ENCODE measurements at places on chromosomes 1 and 21. TPM values are rescaled to one million over a fixed set of nuclear protein-coding genes. Genes with fewer than 3 reads are reported as not detected.

DNA sequence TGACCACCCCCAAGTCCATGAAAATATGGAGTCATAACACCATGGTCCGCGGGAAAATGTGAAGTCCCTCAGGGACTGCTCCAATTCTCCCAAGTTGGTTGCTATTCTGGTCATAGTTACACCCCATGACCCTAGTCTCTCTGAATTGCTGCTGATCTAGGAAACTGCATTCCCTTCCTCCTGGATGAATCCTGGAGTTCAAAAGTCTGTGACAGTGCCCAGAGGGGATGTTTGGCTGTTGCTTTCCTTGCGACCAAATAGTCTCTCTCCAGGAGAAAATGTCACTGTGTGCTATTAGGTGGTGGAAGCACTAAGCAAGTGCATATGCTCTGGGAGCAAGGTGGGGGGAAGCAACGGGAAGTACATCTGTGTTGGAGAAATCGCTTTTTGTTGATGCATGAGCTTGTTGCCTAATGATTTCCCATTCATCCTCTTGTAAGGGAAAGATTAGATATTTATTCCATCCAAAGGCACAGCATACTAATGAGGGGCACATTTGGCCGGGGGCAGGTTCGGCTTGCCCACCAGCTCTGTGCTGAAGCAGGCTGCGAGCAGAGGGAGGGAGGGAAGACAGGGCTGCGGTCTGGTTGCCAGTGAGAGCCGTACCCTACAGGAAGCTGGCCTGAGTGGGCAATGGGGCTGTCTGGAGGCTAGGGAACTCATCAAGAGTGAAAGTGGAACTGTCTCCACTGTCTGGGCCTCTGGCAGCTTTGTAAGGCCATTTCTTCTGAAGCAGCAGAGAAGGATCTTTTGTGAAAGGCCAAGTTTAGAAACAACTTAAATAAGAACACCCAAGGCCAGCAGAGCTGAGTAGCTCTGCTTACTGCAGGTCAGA is 27.2 kb downstream of the SYT6 start:
- DNase-seq = no peak

DNA sequence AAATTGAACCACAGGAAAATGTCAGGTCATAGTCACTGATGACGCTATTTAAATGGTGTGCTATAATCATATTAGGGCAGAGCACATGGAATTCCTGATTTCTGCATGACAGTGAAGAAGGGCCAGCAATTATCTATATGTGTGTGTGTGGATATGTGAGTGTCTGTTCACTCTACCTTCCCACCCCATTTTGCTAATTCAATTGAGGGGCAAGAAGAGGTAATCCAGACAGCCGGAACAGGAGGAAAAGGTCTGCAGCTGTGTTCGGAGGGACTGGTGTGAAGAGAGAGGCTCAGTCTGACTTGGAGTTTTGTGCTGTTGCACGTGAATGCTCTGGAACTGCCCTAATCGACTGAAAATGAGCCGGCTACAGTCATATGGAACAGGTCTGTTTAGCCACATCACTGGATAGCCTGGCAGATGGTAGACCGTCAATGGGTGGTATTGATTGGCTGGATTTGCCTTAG is 5.1 kb upstream of the ELAVL4 start:
- no peak for DNase-seq

DNA sequence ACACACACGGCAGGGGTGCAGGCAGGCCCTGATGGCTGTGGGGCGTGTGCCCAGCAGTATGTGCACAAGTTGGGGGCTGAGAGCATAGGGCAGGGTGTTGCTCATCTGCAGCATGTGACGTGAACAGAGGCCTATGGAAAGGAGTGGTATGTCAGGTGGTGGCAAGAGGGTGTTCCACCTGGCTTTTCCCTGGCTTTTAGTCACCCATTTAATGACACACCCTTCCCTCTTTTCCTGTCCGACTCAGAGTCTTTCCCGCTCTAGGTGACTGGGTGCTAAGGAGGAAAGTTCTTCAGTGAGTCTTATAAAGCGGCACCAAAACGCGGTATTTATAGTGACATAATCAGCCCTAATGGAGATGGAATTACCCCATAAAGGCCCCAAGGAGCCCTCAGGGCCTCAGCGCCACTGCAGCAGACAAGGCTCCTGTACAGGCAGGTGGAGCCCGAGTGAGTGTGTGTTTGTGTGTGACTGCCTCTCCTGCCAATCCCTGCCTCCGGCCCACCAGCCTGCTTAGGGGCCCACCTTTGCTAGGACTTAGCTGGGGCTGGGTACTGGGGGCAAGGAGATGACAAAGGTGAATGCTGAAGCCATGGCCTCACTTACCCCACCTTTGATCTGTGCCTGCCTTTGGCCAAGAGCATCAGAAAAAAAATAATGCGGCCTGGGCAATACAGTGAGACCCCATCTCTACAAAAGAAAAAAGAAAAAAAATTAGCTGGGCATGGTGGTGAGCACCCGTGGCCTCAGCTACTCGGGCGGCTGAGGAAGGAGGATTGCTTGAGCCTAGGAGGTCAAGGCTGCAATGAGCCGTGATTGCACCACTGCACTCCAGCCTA is 3.3 kb upstream of the EPHA2 start:
- DNase-seq = peak; percentile 42

DNA sequence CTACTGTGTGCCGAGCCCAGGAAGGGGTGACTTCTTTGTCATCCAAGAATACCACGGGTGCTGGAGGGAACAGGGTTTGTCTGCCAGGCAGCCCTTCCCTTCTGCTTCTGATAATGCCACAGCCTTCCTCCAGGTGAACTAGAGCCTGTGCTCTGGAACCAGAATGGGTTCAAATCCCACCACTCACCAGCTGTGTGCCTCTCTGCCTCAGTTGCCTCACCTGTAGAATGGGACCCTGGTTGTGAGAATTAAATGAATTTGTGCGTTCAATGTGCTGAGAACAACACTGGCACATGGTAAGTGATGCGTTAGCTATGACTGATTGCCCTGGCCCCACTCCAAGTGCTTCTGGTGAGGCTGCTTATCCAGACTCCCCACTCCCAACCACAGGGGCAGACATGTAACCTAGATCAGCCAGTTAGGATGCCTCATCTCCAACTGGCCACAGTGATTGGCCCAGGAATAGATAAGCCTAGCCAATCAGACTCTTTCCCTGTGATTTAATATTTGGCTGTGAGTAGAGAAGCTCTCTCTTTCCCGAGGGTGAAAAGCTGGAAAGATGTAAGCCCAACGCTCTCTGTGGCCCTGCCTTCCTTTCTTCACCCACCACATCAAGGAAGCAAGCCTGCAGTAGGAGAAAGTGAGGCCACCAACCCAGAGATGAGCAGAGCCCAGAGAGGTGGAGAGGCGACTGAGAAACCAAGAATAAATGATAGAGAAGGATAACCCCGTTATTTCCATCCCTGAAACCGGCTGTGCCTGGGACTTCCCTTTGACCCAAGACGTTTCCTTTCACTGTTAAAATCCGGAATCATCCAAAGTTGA is 20.8 kb upstream of the LAPTM5 start:
- peak; percentile 61 for DNase-seq

DNA sequence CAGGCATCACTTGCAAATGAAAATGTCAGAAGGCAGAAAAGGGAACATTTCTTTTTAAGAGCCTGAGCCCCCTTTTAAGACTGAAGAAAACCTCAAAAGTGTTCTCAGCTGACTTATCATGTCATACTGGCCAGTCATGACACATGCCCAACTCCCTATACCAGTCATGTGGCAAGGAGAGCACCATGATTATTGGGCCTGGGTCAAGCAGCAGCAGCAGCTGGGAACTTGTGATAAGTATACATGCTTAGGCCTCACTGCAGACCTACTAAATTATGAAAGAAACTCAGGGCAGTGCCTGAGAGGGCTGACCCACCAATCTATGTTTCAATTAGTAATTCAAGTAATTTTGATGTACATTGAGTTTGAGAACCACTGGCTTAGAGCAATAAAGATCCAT is 8.6 kb downstream of the RO60 start:
- DNase-seq = no peak

- DNase-seq = no peak
These were observed 1.1 kb downstream of the DENND2D start for GRCh38 chr1:111199329-111199728.

- no peak for DNase-seq
These were observed 54.6 kb downstream of the SIM2 start for GRCh38 chr21:36753556-36753955.

- DNase-seq = no peak
These were observed 57.0 kb downstream of the PTP4A2 start for GRCh38 chr1:31880957-31881687.

GRCh38 chr1:1427106-1427819 is 6.2 kb upstream of the ANKRD65 start:
- no peak for DNase-seq

DNA sequence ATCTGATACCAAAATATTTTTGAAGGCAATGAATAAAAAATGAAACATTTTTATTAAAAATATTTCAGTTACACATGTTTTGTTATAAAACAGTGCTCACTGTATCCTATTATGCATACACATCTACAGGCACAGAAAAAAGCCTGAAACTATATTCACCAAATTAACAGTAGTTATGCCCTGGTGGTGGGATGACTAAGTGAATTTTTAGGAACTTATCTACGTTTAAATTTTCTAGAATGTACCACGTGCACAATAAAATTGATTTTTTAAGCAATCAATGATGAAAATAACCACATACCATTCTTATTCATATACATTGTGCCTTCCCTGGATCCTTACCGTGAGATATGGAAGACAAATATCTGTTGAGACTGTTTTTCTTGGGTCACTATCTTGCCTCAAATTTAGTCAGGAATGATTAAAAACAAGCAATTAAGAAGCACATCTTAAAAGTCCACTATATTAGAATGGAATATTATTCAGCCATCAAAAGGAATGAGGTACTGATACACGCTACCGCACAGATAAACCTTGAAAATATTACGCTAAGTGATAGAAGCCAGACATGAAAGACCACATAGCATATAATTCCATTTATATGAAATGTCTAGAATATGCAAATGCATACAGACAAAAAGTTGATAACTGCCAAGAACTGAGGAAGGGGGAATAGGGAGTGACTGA is 17.4 kb downstream of the TP53BP2 start:
- DNase-seq = no peak

- DNase-seq = no peak
These were observed 41.3 kb upstream of the KCNE1 start for GRCh38 chr21:34553151-34553952.

TFAP2E gene
- total RNA-seq = 0.26 TPM

UBL4B gene
- not detected for total RNA-seq

NUP210L gene
- total RNA-seq = not detected

PLPPR5 gene
- not detected for total RNA-seq

CA6 gene
- total RNA-seq = not detected
